ENCODE measurements at places on chromosomes 5 and 9. TPM values are rescaled to one million over a fixed set of nuclear protein-coding genes. Genes with fewer than 3 reads are reported as not detected.

Gene MRPL50
- total RNA-seq = 16.2 TPM

Gene TEX48
- 0.46 TPM for total RNA-seq

Gene WNK2
- total RNA-seq = 0.55 TPM

Gene ZNF462
- total RNA-seq = 0.18 TPM

Gene CNTNAP3B
- total RNA-seq = not detected

Gene CACNA1B
- not detected for total RNA-seq

Gene PIP5KL1
- total RNA-seq = 1.4 TPM

Gene PCDHGA4
- total RNA-seq = 0.09 TPM

Gene PRRT1B
- total RNA-seq = not detected

Gene ADAMTS12
- total RNA-seq = not detected

Gene WDR31
- total RNA-seq = 1.9 TPM

DNA sequence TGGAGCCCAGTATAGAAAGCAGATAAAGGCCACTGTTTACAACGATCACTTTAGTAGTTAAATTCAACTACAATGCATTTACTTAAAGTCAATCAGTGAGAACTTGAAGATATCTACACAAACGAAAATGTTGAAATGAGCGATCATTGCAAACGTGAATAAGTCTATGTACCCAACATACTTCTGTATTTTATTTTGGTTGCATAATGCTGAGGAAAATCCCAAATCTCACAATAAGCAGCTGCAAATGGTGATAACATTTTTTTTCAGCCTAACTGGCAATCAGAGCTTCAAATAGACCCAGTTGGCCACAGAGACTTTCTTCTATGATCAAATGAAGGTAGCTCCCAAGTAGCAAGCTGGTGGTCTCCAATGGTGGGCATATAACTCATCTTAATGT, 32.1 kb downstream of the PDGFRB start:
- H3K36me3 ChIP-seq = no peaks in the 10 kb centered on the region
- no peak for DNase-seq
- H3K4me3 ChIP-seq = no peak overlapping the region

DNA sequence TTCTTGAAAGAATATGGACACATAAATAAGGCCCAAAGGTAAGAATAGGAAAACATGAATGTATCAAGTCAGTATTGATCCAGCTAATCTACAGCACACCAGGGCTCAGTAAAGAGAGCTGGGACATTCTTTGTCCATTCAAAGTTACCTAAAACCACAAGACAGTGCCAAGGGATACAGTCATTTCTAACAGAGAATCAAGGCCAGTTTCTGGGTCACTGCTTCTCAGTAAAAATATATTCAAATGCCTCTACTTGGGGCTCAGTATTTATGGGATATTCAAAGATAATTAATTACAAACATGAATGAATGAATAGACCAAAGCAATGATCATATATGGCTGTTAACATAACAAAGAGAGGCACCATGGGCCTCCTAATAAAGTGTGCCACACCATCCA, 34.9 kb downstream of the MTMR12 start:
- no peak overlapping the region for H3K4me3 ChIP-seq
- H3K36me3 ChIP-seq = peaks cover 17% of the 10 kb centered on the region

GRCh38 chr5:54832045-54832444, 153.3 kb downstream of the ESM1 start:
- no peak for DNase-seq
- no peaks in the 10 kb centered on the region for H3K27me3 ChIP-seq
- no peak overlapping the region for H3K27ac ChIP-seq
- H3K4me3 ChIP-seq = no peak overlapping the region
- no peaks in the 10 kb centered on the region for H3K4me1 ChIP-seq

DNA sequence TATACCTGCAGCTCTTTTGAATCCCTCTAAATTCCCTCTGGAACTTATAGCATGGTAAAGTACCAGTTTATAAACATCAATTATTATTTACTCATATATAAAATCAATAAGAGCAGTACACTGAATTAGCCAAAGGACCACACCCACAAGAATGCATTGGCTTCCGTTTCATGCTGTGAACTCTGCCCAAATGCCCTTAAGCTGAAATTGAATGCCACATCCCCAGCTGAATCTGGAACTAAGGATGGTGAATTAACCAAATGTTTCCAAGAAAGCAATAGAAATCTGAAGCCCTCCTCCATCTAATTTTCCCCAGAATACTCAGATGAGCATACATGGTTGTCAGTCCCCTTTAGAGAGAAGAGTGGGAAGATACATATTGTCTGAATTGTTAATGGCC, 436.4 kb upstream of the FTMT start:
- no peaks in the 10 kb centered on the region for H3K36me3 ChIP-seq
- H3K4me1 ChIP-seq = no peaks in the 10 kb centered on the region
- H3K27ac ChIP-seq = no peak overlapping the region
- no peaks in the 10 kb centered on the region for H3K27me3 ChIP-seq

DNA sequence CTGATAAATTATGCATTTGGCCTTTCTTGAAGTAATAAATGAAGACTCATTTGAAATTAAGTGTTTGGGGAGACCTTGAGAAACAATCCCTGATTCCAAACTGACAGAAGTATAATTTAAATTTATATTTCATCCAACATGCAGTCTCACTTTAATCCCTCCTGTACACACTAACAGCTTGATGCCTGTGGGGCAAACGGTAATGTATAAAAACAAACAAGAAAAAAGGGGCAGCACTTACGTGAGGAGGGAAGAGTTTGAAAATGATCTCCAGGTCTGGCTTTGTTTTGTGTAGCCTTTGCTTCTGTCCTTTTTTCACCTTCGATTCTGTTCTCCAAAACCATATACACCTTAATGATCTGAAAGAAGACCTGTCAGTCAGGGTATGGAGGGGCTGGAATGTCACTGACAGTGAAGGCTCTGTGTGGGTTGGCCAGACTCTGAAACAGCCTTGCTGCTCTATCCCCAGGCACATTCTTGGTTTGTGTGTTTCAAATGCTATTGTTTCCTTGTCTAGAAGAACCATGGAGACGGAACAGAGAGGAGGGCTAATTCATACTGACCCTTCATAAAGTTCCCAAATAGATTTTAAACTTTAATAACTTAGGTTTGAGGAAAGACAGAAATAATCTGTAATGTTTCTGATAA, 338.2 kb upstream of the WWC1 start:
- no peak overlapping the region for H3K4me3 ChIP-seq
- DNase-seq = no peak
- no peaks in the 10 kb centered on the region for H3K4me1 ChIP-seq
- H3K27ac ChIP-seq = no peak overlapping the region

GRCh38 chr9:105316703-105317102, 72.3 kb downstream of the SLC44A1 start:
- H3K27ac ChIP-seq = no peak overlapping the region
- H3K4me1 ChIP-seq = no peaks in the 10 kb centered on the region
- H3K27me3 ChIP-seq = no peaks in the 10 kb centered on the region
- no peaks in the 10 kb centered on the region for H3K36me3 ChIP-seq
- DNase-seq = no peak
- H3K4me3 ChIP-seq = no peak overlapping the region

- H3K27me3 ChIP-seq = no peaks in the 10 kb centered on the region
- H3K36me3 ChIP-seq = no peaks in the 10 kb centered on the region
- no peak overlapping the region for H3K27ac ChIP-seq
Measured at GRCh38 chr5:145568581-145568980, 266.6 kb downstream of the PRELID2 start.

GRCh38 chr9:112556497-112557442, 70.1 kb downstream of the KIAA1958 start:
- H3K4me3 ChIP-seq = no peak overlapping the region
- no peak overlapping the region for H3K27ac ChIP-seq
- no peaks in the 10 kb centered on the region for H3K36me3 ChIP-seq
- DNase-seq = no peak
- H3K27me3 ChIP-seq = no peaks in the 10 kb centered on the region
- no peaks in the 10 kb centered on the region for H3K4me1 ChIP-seq

GRCh38 chr9:108166519-108166918, 677.0 kb upstream of the KLF4 start:
- H3K36me3 ChIP-seq = no peaks in the 10 kb centered on the region
- DNase-seq = no peak
- H3K27ac ChIP-seq = no peak overlapping the region
- no peak overlapping the region for H3K4me3 ChIP-seq
- no peaks in the 10 kb centered on the region for H3K4me1 ChIP-seq

DNA sequence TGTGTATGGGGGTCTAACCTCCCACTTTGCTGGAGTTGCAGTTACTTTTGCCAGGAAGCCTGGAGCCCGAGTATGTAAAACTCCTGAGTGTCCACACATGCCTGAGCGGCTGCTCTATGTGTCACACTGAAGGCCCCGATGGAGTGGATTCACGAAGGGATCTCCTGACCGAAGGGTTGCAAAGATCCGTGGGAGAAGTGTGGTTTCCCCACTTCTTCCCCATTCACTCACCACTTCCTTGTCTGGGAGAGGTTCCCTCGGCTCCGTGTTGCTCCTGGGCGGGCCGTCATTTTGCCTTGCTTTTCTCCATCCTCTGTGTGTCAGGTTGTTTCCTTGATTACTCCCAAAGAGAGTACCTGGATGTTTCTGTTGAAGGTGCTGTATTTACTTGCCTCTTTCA, 16.2 kb upstream of the IL3 start:
- H3K4me3 ChIP-seq = no peak overlapping the region
- DNase-seq = no peak
- no peaks in the 10 kb centered on the region for H3K36me3 ChIP-seq
- no peak overlapping the region for H3K27ac ChIP-seq
- H3K27me3 ChIP-seq = no peaks in the 10 kb centered on the region

DNA sequence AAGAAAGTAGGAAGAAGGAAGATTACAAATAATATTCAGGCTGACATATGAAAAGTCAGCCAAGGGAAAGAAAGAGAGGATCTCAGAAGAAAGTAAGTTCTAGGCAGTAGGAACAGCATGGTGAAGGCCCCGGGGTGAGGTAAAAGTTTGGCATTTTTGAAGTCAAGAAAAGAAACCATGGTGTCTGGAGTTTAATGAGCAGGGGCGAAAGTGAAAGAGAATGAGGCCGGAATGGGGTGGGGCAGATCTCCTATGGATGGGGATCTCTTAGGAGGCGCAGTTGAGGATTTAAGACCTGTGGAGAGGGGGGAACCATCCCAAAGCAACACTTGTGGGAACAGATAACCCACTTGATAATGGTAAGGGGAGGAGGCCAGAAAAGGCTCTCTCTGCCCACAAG, 42.3 kb upstream of the SMAD5 start:
- no peaks in the 10 kb centered on the region for H3K36me3 ChIP-seq
- no peaks in the 10 kb centered on the region for H3K4me1 ChIP-seq
- no peaks in the 10 kb centered on the region for H3K27me3 ChIP-seq
- DNase-seq = no peak
- H3K4me3 ChIP-seq = no peak overlapping the region

GRCh38 chr5:36593867-36594266, 12.5 kb upstream of the SLC1A3 start:
- H3K4me1 ChIP-seq = no peaks in the 10 kb centered on the region
- H3K36me3 ChIP-seq = no peaks in the 10 kb centered on the region
- H3K4me3 ChIP-seq = no peak overlapping the region
- no peaks in the 10 kb centered on the region for H3K27me3 ChIP-seq

DNA sequence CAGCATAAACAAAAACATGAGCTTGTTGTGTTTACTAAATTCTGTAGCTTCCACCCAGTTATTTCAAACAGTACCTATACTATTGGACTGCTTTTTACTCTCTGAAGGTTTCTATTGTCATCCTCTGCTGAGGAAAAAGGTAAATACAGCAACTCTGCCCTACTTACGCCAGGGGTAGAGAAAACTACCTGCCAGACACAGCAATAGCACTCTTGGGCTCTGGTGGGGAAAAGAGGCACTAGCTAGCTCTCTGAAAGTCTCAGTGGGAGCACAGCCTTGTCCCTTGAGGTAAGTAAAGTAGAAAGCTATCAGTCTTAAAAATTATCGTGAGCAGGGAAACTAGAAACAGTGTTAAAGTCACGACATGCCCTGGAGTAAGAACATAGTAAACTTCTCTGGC, 3.7 kb downstream of the HCN1 start:
- no peak overlapping the region for H3K27ac ChIP-seq
- DNase-seq = no peak
- H3K27me3 ChIP-seq = no peaks in the 10 kb centered on the region

DNA sequence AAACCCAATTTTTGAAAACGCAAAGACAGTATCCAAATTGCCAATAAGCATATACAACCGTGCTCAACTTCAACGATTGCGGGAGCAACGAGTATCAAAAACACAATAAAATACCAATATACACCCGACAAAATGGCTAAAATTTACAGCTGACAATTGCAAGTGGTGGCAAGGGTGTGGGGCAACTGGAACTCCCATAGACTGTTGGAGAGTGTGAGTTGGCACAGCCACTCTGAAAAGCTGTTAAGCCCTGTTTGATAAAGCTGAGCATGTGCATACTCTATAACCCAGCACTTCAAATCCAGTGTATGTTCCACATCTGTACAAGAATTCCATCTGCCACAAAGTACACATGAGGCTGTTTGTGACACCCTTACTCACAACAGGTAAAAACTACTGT, 20.3 kb upstream of the NKD2 start:
- no peaks in the 10 kb centered on the region for H3K36me3 ChIP-seq
- no peak overlapping the region for H3K4me3 ChIP-seq
- H3K4me1 ChIP-seq = peaks cover 6% of the 10 kb centered on the region
- H3K27ac ChIP-seq = no peak overlapping the region
- no peak for DNase-seq
- no peaks in the 10 kb centered on the region for H3K27me3 ChIP-seq
